ENCODE measurements at places on chromosomes 2 and 18.

DNA sequence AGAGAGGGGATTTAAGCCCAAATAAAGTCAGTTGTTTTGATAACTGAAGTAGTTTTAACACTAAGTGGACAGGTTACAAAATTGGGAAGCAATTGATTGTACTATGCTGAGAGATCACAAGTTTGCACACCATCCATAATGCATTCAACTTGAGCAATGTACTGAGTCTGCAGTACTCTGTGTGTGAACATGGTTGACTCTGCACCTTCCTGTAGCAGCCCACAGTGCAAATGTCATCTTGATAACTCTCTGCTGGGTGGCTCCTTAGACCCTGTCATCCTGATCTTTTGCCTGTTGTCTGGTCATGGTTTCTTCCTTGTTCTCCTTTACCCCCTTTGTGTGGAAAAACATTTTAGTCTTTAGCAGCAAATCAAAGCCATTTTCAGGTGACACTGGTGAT, 168.0 kb downstream of the ARHGAP15 start:
- DNase-seq = no peak

- DNase-seq = peak; percentile 93
Observed at GRCh38 chr2:100562613-100563406, at the start of gene PDCL3. Gene PDCL3, plus strand, starts transcription at chr2:100562993. Its CDS starts 75 bp downstream, at chr2:100563068.

- DNase-seq = no peak
Observed at GRCh38 chr2:68537809-68538208, 70.4 kb downstream of the APLF start.

GRCh38 chr2:75100801-75101151, 98.5 kb downstream of the TACR1 start:
- no peak for DNase-seq

DNA sequence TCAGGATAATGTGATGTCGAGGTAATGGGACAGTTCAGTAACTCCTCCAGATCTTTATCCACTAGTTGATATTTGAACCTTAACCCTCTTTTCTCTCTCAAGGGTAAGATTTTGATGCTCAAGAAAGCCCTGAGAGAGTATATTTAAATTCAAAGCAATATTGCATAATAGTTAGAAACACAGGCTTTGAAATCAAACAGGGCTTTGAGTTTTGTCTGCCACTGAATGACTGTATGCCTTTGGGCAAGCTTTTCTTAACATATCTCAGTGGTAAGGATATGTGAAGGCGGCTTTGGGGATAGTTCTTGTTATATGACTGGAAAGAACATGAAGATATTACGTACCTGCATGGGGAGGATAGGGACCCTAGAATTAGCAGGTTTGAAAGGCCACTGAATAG, 11.1 kb downstream of the ITPRID2 start:
- no peak for DNase-seq

DNA sequence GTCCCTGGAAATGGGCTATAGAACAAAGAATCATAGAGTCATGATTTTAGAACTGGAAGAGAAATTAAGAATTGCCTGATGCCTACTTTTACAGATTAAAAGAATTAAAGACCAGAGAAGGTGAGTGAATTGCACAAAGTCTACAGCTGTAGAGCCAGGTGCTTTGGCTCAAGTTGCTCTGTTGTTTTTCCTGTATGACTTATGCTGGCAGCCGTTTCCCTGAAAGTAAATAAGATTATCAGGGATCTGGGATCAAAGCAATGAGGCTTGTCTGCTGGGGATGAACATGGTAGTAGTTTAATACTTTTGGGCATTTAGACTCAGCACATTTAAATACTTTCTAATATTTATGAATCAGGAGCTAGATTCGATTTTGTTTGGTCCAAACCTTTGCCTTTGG, 166.9 kb downstream of the PRPF40A start:
- DNase-seq = no peak

- DNase-seq = no peak
Observed at GRCh38 chr2:189020179-189020578, 46.0 kb downstream of the COL3A1 start.

DNA sequence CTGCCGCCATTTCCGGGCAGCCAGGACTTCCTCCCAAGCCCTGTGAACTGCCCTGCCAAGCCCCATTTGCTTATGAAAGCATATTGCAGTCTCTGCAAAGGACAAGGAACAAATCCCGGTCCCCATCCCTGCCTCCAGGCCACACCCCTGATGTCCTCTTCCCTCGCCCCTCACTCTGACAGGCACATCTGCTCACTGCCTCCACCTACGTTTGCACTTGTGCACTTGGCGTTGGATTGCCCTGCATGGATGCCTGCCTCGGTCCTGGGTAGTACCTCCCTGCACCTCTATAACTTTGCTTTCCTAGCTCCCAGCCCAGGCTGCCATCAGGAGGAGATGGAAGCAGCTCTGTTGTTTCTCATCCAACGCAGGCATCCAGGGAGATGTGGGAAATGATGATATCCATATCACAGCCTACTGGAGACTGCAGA, 19.6 kb upstream of the RPL31 start:
- no peak for DNase-seq

GRCh38 chr2:229350883-229351282, 79.8 kb upstream of the PID1 start:
- no peak for DNase-seq

DNA sequence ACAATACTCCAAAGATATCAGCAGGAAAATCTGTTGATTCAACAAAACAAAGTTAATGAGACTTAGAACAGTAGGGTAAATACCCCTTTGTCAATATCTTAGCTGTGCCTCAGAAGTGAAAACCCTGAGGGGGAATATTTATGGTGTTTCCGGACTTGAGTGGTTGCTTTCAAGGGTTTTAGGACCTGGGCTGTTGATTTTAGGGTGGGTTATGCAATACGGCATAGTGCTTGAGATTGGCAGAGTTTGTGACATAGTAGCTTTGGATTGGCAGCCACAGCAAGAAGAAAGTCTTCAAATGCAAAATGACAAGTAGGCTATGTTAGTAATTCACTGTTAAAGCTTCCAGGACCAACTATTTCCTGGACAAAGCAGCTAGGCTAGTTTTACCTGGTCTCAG, 826.3 kb upstream of the CDH2 start:
- DNase-seq = no peak

Measured in NCI-H2081 treated with DMSO at 0.1 percent for 48 hours (cell line).